Testis (tissue), 5 donors: ENCODE measurements at places on chromosomes 2 and 18. TPM values are rescaled to one million over a fixed set of nuclear protein-coding genes. Genes with fewer than 3 reads are reported as not detected.
A peak's percentile ranks its signal among the peaks of the same experiment; 100 is the strongest.

- DNase-seq = no peak
Observed at GRCh38 chr18:64806691-64807090, 657.8 kb upstream of the LINC00305 start.

DNA sequence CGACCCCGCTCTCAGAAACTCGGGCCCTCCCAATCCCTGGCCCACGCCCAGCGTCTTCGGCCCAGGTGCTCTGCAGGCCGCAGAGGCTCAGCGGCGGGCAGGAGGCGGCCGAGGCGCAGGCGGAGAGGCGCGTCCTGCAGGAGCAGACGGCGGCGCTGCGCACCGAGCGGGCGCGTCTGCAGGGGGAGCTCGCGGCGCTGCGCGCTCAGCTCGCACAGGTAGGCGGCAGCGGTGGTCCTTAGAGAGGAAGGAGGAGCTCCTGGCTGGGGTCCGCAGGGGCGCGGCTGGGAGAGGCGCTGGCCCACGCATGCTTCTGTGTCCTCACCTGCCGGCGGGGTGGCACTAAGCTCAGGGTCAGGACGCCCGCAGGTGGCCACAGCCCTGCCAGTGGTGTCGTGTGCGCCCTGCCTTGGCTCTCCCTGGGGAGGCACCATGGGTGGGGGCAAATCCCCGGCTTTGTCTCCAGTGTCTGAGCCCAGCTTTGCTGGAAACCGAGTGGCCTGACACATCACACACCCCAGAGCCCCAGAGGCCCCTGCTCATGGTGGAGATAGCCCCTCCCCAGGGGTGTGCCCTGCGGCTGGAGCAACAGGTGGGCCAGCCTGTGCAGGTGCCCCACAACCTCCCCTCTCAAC, 14.9 kb upstream of the SNED1 start:
- DNase-seq = peak; percentile 38

GRCh38 chr2:122908159-122908558, 1116.9 kb upstream of the CNTNAP5 start:
- no peak for DNase-seq

- DNase-seq = no peak
Observed at GRCh38 chr2:179461420-179461819, 196.8 kb upstream of the SESTD1 start.

DNA sequence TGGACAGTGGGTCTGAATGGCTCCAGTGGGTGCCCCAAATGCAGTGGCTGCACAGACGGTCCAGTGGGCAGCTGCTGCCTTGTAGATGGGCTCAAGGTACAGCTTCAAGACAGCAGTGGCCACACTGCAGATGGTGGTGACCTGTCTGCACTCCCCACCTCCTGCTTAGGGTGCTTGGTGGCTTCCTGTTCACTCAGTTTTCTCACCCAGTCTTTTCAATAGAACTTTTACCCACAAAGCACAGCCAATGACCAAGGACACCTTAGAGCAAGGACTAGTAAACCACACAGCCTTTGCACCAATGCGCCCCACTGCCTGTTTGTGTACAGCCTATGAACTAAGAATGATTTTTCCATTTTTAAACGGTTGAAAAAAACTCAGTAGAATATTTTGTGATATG, 34.9 kb downstream of the MEX3C start:
- no peak for DNase-seq

UGT1A3 gene
- total RNA-seq = not detected

DNA sequence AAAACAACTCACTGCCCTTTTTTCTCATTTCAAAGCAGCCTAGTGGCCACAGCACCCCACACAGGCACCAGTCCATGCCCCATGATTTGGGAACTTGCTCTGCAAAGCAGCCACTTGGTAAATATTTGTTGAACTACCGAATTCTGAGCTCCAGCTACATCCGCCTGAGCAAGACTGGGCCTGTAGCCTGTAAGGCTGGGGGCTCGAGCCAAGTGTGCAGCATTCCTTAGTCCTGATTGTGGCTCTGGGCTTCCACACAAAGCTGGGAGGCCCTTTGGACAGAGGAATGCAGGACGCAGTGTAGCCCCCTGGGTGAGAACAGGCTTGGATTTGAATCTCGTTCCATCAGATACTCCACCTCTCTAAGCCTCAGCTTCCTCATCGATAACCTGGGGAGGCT, 88.4 kb downstream of the ACTR2 start:
- peak; percentile 74 for DNase-seq

DNA sequence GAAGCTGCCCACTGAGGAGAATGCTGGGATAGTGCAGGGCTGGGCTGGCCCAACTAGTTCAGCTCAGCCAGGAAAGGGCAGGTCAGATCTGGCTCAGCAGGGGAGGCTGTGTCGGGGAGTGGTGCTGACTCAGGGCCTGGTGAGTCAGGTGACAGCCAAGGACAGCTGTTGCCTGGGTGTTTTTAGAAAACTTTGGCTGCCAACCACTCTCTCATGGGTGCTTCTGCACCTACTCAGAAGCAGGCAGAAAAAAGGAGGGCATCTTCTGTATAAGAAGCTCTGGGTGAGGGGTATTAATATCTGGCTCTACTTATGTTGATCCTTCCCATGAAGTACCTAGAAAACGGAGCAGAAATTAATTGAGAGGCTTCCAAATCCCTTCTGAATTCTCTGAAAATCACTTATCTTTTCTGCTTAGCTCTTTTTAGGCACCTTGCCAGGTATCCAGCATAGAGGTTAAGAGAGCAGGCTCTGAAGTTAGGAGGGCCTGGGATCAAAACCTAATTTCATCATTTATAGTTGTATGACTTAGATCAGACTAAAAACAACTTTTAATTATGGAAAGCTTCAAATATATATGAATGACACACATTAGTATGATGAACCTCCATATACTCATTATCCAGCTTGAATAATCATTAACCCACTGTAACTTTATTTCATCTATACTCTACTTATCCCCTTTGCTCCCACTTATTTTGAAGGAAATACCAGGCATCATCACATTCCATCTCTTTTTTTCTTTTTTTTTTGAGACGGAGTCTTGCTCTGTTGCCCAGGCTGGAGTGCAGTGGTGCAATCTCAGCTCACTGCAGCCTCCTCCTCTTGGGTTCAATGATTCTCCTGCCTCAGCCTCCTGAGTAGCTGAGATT, 15.5 kb upstream of the RAB10 start:
- DNase-seq = peak; percentile 89

GRCh38 chr2:157395811-157396210, 48.1 kb downstream of the CYTIP start:
- DNase-seq = no peak

STARD6 gene
- 4.4 TPM for total RNA-seq

DNA sequence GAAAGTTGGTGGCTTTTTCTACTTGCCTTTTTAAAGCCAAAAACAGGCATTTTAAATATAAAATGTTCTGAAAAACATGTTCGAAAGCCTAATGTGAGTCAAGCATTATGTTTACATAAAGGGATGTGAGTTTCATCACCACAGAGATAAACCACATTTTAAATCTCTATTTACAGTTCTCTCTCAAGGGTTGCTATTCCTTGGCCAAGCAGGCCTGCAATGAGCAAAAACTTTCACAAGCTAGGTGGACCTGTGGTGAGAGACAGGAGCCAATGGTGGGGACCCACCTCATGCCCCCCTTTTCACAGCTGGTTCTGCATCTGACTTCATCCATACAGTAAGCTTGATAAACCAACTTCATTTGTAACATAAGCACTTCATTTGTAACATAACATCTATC, 65.1 kb downstream of the CUL3 start:
- no peak for DNase-seq

PLEK gene
- total RNA-seq = 1.7 TPM

- DNase-seq = no peak
Observed at GRCh38 chr18:44678725-44679055, 2.0 kb upstream of the SETBP1 start.

CFLAR gene
- 137 TPM for total RNA-seq

DNA sequence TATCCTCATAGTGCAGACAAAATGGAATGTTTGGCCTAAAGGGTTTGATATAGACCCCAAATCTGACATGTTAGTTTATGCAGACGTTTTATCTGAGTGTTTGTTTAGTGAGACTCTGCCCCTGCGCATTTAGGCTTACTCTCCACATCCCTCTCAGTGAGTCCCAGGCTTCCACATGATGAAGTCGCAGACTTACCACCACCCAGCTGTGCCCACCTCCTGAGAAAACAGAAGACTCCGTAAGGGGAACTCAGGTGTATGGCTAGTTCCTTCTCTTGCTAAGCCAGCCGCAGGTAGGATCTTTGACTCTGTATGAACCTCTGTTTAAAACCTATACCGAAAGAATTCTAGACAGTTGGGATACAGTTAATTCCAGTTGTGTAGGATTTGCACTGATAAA, 272.6 kb downstream of the PTGR3 start:
- DNase-seq = no peak

DNA sequence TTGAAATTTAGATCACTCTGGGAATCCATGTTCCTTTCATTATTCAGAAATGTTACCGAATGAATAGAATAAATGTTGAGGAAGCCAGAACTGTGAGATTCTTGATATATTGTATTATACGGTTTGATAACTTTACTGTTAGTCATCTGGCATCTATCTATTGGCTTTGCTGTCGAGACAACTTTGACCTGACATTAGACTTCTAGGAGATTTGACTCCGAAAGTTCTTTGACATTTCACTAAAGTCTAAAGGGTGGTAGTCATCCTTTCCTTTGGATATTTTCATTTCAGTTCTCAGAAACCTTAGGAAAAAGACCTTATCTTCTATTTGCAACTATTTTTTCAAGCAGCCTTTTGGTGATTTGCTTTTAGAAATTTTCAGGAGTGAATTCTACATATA, 1.9 kb downstream of the BMPR2 start:
- no peak for DNase-seq

GRCh38 chr18:74479486-74480148, 16.5 kb upstream of the CNDP2 start:
- DNase-seq = no peak

GRCh38 chr18:44799382-44799906, 118.8 kb downstream of the SETBP1 start:
- no peak for DNase-seq

DNA sequence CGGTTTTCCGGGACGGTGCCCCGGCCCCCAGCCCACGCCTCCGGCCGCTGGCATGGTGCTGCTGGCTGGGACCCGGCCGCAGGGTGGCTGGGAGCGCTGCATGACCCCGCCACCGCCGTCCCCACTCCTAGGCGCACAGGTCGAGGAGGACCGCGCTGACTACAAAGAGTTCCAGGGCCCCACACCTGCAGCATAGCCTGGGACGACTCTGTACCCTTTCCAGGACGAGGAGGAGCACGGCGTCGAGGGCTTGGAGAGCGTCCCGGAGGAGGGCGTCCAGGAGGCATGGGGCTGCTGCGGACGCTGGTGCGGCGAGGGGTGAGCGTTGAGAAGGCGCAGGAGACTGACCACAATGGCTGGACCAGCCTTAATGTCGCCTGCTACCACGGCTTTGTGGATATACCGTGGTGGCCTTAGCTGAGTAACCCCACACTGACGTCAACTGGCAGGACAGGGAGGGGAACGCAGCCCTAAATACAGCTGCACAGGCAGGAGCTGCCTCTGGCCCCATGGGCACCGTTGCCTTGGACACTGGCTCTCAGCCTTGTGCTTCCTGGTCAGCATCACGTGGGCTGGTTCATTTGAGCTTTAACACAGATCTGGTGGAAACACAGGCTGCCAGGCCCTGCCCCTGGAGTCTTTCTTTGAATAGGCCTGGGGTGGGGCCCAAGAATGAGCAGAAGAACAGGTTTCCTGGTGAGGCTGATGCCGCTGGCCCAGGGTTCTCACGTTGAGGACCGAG, 40.9 kb upstream of the TRIM43B start:
- no peak for DNase-seq

NT5C1B gene
- 18.0 TPM for total RNA-seq

DNA sequence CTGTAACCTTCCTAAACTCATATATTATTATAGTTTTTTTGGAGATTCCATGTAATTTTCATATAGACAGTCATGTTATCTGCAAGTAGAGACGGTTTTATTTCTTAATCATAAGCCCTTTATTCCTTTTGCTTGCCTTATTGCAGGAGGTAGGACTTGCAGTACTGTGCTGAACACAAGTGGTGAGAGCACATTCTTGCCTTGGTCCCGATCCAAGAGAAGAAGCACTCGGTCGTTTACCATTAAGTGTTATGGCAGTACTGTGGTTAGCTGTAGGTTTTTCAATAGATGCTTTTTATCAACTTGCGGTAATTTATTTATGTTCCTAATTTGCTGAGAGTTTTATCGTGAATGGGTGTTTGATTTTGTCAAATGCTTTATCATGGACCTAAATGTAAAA, 305.7 kb downstream of the DYSF start:
- no peak for DNase-seq

DNA sequence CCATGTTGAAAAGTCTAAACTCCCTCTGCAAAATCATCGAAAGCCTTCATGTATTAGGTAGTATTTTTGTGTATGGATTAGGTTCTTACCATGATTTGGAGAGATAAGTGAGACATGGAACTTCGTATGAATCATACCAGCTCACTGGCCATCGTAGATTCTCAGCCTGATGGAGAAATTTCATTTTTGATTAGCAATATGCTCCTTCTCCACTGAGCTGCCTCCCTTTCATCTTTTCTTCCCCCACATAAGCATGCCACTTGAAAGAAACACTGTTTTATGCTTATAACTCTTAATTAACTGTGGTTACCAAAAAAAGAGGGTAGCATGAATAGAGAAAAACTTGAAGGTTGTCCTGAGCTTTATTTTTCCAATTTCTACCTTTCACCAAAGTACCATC, 111.9 kb downstream of the NCK2 start:
- no peak for DNase-seq

LMAN2L gene
- 24.2 TPM for total RNA-seq

ERFE gene
- 9.5 TPM for total RNA-seq

MC4R gene
- not detected for total RNA-seq

CCDC74A gene
- total RNA-seq = 165 TPM

DNA sequence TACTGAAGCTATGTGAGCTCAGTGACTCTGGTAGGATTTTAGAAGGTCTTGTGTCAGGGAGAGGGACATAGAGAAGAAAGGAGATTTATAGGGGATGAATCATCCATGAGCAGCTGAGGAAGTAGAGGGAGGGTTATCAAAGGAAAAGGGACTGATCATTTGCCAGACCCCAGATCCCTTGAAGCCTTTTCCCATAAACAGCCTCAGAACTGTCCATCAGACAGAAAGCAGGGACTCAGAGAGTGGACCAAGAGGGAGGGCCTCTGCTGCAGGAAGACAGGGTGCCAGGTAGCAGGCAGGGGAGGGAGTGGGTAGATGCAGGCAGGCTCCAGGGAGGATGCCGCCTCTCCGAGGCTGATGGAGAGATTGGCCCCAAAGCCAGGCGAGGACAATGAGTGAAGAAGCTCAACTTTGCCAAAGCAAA, 133.9 kb downstream of the TNS1 start:
- DNase-seq = no peak
